Stimulated activated CD4-positive, alpha-beta T cell treated with anti-CD3 and anti-CD28 coated beads, TNF-alpha, amount 100 ng/mL, for 48 hours (primary cell): ENCODE measurements at places on chromosomes 5 and 9.

DNA sequence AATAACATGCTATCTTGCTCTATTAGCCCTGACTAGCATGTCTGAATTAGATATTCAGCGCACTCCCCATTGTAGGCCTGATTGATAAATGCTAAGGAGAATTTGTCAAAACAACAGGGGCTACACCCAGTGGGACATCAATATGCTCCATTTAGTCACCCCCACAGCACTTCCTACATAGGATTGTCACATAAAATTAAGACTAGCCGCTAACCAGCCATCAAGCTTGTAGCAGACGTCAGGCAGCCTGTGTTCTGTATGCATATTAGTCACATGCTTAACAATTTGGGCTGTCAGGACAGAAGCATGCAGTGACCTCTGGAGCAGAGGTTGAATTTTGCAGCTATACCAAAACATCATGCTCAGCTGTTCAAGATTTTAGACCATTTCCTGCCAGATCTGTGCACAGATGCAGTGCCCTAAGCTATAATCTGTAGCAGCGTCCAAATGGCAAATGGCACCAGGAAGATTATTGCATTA lies 197.4 kb upstream of the ISL1 start:
- DNase-seq, result no peak

DNA sequence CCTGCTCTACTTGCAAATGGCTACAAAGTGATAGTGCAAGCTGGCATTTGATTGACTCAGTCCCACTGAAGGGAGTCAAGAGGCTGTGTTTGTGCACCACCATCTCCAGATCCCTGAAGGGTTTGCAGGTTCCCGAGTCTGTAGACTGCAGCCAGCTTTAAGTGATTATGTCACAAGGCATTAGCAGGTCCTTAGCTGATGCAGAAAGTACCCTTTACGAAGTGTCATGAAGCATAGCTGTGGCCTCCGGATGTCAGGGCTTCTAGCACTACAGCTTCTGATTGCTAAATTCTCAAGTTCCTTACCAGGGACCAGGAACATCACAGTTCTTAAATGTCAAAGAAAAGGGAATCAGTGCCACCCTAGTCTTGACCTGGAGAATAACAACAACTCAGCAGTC lies 311.3 kb upstream of the TRPC7 start:
- no peak for DNase-seq

- DNase-seq, result no peak
Measured at GRCh38 chr9:128685636-128686489, 3.2 kb upstream of the SET start.

- DNase-seq, result no peak
Measured at GRCh38 chr5:76548525-76549229, 74.5 kb downstream of the F2RL2 start.

- DNase-seq, result no peak
Measured at GRCh38 chr5:58674070-58674469, 91.2 kb downstream of the RAB3C start.
